ENCODE measurements at places on chromosomes 1 and 21.
A peak's percentile ranks its signal among the peaks of the same experiment; 100 is the strongest.

GRCh38 chr1:175237389-175237788 is 44.8 kb upstream of the KIAA0040 start:
- DNase-seq: no peak

GRCh38 chr1:54810153-54810942 is 9.2 kb upstream of the TTC22 start:
- DNase-seq: peak; percentile 36

DNA sequence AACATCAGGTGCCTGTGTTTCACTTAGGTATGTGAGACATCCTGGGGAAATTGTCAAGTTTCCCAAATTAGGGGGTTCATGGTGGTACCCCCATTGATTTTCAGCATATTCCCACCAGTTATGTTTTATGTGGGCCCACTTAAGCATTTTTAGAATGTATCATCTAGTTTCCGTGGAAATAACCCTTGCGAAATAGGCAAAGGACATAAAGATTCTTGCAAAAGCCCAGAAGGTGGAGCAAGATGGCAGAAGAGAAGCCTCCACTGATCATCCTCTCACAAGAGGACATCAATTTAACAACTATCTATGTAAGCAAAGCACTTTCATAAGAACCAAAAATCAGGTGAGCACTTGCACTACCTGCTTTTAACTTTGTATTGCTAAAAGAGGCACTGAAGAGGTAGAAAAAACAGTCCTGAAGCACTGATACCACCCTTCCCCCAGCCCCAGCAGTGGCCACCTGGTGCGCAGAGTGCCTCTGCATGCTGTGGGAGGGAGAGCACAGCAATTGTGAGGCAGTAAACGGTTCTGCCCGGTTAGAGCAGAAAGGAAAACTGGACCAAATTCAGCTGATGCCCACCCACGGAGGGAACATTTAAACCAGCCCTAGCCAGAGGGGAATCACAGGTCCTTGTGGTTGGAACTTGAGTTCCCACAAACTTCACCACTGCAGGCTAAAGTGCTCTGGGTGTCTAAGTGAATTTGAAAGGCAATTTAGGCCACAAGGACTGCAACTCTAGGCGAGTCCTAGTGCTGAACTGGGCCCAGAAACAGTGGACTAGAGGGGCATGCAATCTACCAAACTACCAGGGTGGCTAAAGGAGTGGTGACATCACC is 23.2 kb downstream of the MCOLN2 start:
- no peak for DNase-seq

GRCh38 chr1:214997685-214998084 is 84.9 kb upstream of the KCNK2 start:
- no peak for DNase-seq

DNA sequence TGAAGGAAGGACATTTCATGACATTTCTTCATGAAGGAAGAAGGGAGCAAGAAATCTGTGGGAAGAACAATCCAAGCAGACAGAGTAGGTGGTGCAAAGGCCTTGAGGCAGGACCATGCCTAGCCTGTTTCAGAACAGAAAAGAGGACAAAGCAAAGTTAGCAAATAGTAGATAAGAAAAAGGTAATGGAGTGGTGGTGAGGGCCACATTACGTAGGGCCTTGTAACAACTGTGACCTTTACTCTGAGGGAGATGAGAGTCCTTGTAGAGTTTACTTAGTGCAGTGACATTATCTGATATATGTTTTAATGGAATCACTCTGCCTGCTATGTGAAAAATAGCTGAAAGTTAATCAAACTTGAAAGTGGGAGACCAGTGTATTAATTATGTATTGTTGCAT is 6.4 kb upstream of the TSNAX start:
- no peak for DNase-seq

- no peak for DNase-seq
Measured at GRCh38 chr1:15242766-15243165, 4.3 kb upstream of the FHAD1 start.

GRCh38 chr1:102019530-102019929 is 22.8 kb upstream of the OLFM3 start:
- no peak for DNase-seq

DNA sequence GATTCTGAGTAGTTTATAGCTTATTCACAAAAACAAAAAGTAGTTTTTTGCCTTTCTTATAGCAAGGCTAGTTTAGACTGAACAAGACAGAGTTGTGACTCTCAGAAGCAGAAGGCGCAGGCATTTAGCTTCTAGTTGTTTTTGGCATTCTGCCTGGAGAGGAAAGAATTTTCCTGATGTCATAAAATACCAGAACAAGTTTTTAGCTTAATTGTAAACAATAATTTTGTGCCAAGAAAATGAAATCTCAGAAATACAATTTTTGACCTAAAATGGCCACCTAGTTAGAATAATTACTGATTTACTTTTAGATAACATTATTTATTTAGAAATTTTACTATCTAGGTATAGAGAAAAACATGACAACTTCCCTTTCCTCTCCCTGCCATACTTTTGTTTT is 1.0 kb downstream of the DNAJB4 start:
- DNase-seq: no peak

DNA sequence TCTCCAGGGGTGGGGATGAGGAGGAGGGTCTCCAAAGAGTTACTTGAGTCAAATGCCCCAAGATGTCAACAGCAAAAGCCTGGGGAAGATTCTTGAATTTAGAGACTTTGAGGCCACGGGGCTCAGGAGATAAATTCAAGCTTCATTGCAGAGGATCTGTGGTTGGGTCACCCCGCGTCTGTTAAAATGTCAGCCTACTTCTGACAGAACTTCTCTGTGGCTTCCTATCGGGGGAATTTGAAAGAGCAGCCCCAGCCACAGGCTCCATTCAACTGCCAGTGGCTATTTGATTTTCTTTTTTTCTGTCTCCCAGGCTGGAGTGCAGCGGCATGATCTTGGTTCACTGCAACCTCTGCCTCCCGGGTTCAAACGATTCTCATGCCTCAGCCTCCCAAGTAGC is 62.5 kb upstream of the EFHD2 start:
- peak; percentile 28 for DNase-seq

- DNase-seq: no peak
Measured at GRCh38 chr1:228420968-228421826, 4.5 kb upstream of the TRIM17 start.

- DNase-seq: peak; percentile 40
Measured at GRCh38 chr1:152188673-152189591, 29.9 kb upstream of the RPTN start.

DNA sequence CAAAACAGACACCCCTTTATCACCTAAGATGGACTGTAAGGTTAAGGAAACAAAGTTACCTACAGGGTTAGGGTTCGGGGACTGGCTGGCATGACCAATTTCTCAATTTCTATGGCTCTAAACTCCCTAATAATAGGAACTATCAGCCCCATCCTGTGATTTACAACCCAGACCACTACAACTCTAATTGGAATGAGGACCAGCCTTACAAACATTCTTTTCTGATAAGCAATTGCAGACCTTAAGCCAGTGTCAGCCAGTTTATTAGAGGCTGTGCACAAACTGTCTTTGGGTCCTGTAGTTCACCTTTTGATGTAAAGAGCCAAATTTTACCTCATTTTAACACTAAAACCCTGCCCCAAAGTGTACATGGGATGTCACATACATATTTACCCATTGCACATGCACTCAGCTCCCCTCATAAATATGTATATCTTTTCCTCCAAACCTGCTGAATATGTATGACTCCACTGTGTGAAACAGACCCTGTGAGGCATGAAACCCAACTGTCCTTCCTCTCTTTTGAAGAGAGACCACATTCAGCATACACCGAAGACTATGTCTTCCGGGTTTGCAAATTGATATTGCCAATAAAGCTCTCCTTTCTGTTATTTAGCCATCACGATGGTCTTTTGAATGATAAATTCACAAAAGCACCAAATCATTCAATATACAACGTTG is 7.3 kb upstream of the APP start:
- DNase-seq: no peak

DNA sequence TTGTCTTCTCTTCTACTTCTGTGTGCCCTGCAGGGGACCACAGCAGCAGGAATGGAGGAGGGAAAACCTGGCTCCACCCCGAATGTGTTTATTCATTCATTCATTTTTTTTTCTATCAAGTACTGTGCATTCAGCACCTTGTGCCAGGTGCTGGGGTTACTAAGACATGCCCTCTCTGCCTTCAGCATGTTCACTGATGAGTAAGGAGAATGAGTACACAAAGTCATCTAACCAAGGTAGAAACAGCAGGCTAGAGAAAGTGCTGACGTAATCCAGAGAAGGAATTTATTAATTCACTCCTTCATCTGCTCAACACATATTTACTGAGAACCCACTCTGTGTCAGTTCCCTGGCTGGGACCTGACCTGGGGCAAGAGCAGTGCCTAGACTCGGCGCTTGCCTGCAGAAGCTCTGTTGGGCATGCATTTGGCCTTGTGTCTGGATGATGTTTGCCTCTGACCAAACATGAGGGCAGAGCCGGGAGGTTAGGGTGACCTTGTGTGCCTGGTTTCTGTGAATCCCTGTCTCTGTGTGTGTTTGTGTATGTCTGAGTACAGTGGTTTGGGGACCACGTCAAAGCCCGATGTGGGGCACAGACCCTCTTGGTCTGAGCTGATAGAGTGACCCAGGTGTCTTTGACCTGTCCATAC is 3.3 kb upstream of the MYOG start:
- no peak for DNase-seq

GRCh38 chr1:193251950-193252349 is 65.5 kb upstream of the B3GALT2 start:
- no peak for DNase-seq

DNA sequence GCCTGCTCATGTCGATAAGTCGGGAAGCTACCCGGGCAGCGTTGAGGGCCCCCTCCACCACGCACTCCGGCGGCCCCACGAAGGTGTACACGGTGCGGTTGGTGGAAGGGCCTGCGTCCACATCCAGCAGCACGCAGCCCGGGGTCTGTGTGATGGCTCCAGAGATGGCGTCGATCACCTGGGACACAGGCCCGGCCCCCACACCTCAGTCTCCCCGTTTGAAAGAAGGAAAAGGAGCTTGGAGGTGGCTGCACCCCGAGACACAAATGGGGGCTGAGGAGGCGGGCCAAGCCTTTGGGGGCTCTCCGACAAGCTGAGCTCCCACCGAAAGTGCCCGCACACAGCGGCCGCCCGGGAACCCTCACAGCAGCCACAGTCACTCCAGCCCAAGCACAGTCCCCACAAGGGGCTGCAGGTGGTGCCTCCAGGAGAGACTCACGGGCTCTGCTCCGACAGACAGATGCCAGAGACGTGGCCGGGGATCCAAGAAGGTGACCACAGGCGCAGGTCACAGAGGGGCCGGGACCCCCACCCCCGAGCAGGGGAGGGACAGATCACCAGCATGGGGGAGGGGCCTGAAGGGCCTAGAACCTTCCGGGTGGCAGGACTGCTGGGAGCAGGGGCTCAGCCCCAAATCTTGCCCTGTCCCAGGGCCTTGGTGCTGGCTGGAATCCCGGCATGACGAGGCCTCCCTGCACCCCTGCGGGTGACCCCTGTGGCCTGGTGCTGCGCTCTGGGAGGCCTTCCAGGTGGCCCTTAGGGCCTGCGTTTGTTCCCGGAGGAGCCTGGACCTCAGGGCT is 1.0 kb downstream of the FTCD start:
- no peak for DNase-seq

DNA sequence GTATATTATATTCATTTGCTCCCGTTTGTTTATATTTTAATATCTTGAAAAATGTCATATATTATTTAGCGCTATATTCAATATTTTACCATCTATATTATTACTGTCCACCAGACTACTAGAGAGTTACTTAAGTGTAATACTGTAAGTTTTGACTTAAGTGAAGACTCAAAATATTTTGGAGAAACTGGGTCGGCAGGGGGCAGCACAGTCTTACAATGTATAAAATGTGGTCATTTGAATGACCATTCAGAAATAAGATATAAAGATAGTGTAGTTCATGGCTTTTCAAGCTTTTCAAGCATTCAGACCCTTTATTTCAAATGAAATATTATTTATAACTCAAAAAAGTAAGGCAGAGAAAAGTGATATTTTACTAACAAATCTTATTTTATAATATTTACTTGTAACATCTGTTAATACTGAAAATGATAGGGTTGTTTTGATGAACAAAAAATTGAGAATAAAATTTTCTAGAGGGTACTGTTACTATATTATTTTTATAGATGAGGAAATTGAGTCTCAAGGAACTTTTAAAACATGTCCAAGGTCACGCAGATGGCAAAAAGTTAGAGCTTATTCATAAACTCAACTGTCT is 89.0 kb upstream of the SERTAD4 start:
- DNase-seq: peak; percentile 9

GRCh38 chr1:143661418-143662101 is 310.2 kb downstream of the FAM72C start:
- DNase-seq: no peak

DNA sequence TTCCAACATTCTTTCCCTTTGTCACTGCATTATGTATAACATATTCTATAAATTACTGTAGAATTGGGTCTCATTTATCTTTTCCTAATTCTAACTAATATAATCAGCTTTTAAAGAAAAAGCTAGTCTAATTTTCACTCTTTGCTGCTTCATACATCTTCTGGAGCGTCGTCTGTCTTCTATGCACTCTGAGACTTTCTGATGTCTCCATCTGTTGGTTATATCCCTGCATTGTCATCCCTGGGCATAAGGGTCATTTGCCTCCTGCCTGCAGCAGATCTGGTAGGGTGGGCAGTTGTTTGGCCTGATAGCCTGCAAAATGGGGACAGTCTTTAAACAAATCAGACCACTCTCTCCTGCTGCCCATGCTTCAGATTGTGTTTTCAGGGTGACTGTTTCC is 40.8 kb upstream of the DYNLT5 start:
- DNase-seq: no peak

DNA sequence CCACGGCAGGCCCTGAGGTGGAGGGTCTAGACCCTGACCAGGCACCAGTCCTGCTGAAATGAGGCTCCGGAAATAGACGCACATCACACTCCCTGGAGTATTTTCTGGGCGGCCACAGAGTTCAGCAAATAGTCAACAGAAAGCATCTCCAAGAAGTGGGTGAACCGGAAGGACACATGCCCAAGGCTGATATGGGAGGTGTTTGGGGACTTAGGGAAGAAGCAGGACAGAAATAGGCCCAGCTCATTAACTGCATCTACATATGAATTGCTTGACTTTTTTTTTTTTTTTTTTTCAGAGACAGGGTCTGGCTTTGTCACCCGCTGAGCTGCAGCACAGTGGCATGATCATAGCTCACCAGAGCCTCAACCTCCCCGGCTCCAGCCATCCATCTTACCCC is 36.5 kb upstream of the GPR157 start:
- no peak for DNase-seq

DNA sequence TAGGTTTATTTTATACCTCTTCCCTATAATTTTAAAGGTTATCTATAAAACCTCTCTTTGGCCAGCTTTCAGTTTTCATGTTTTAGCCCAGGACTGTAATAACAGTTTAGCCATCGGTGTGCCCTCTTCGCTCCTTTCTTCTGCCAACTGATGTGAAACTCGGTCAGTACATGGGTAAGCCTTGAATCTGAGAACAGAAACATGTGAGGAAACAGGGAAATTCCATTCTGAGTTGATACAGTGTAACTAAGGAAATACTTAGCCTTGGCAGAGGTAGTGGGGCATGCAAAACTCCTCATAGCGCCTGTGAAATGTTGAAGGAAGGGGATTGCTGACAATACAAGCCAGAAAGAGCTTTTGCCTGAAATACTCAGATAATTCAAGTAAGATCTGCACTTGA is 465.2 kb downstream of the NCAM2 start:
- DNase-seq: no peak

Data from GDM1 (cell line).